Stimulated activated naive CD4-positive, alpha-beta T cell (primary cell): ENCODE measurements at places on chromosomes 2 and 18.

GRCh38 chr2:241071677-241072111 is 30.4 kb downstream of the MTERF4 start:
- DNase-seq = no peak

GRCh38 chr2:128641421-128642080 is 322.9 kb upstream of the HS6ST1 start:
- no peak for DNase-seq

- no peak for DNase-seq
Observed at GRCh38 chr2:9033385-9034168, 30.1 kb upstream of the MBOAT2 start.

- DNase-seq = no peak
Observed at GRCh38 chr2:20465716-20466394, 19.0 kb downstream of the RHOB start.

DNA sequence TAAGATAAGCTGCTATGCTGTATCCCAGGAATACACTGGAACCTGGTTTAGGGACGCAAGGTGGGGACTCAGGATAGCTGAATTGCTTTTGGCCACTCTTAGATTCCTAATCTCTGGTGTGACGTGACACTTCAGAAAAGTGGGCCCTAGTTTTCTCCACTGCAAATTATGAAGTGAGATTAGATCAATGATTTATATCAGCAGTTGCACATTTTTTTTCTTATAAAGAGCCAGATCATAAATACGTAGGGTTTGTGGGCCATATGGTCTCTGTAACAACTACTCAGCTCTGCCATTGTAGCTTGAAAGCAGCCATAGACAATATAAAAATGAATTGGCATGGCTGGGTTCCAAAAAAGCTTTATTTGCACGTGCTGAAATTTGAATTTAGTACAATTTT is 85.4 kb upstream of the CPO start:
- no peak for DNase-seq

DNA sequence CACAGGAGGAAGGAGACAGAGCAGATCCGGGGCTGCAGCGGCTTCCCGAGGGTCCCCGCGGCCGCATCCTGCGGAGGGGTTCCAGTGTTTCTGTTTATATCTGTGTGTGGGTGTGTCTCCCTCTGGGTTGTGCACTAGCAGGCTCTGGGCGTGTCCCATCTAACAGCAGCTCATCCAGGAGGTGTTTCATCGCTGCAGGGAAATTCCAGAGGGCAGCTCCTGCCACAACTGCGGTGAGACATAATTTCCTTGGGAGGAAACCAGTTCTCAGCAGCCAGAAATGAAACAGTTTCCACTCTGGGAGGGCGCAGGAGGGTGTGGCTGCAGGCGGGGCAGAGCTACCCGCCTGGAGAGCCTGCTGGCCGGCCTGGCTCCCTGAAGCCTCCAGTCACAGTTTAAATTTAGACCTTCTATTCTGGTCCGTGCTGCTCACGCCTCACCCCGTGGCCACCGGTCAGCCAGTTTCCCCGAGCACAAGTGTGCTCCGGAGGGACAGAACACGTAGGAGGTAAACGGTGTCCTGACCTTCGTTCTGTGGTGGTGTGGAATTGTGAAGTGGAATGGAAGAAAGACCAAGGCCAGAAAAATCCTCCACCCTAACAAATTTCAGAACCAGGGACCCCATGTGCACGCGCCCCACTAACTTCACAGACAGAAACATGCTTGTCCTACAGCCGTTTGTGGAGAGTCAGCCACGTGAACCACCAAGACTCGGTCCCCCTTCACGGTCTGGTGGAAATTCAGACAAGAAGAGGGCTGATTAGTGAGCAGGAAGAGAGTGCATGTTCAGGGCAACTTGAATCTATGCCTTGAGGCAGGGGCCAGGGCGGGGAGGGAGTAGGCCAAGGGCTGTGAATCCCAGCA is 50.2 kb downstream of the TEX44 start:
- DNase-seq = peak; percentile 50

GRCh38 chr2:203383038-203383437 is 54.8 kb downstream of the ABI2 start:
- DNase-seq = no peak

DNA sequence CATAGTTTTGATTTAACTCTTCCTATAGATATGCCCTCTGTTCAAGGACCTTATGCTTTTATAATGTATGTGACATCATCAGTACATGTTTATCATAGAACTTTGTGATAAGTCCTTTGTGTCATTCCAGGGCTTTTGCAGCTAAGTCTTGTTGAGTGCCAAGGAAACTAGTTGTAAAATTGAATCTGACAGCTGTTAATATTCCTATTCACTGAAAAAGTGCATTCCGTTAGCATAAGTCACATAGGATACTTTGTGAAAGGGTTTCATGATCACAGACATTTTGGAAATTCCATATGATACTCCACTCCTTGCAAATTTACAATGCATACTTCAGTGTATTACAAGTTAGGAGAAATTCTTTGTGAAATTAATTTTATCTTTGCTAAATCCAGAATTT is 503.4 kb downstream of the CCDC85A start:
- no peak for DNase-seq

- DNase-seq = no peak
Observed at GRCh38 chr2:51158251-51158650, 126.3 kb upstream of the NRXN1 start.

- no peak for DNase-seq
Observed at GRCh38 chr2:64847930-64848329, 141.3 kb upstream of the SLC1A4 start.

- no peak for DNase-seq
Observed at GRCh38 chr18:34787931-34788532, 77.9 kb downstream of the DTNA start.

DNA sequence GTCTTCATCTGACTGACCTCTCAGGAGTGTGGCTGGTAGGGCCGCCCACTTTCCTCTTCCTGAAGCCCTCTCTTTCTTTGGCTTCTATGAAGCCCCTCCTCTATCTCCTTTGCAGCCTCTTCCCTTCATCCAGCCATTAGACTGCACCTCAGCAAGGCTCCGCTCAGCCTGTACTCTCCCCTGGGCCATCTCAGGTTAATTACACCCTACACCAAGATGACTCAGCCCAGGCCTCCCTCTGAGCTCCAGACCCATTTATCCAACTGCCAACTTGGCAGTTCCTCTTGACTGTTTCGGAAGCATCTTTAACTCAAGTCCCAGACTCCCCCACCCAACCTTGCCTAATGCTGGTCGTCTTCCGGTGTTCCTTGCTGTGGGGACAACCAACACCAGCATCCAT is 5.8 kb upstream of the WNT6 start:
- no peak for DNase-seq

GRCh38 chr2:158755310-158756087 is 39.6 kb upstream of the DAPL1 start:
- DNase-seq = no peak

GRCh38 chr2:156663757-156664409 is 227.7 kb downstream of the GPD2 start:
- no peak for DNase-seq

GRCh38 chr2:137380610-137381009 is 583.7 kb upstream of the HNMT start:
- DNase-seq = no peak

- no peak for DNase-seq
Observed at GRCh38 chr2:180848393-180848792, 132.0 kb upstream of the UBE2E3 start.

DNA sequence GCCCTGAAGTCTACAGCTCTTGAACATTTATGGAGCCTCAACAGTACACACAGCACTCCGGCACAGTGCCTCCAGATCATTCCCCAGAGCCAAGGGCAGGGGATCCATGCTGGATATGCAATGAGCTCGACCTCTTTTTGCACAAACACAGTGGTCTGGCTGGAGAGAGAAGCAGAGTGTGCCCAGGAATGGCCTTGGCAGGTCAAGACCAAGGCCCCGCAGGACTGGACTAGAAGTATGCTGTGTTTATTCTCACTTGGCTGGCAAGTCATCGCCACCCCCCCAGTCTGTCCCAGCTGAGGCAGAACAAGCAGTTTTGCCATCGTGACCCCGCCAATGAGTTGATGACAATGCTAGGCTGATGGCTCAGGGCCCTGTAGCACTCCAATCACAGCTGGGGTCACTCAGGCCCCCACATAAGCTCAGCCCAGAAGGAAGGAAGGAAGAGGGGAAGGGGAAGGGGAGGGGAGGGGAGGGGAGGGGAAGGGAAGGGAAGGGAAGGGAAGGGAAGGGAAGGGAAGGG is 212.1 kb downstream of the TTC32 start:
- no peak for DNase-seq

DNA sequence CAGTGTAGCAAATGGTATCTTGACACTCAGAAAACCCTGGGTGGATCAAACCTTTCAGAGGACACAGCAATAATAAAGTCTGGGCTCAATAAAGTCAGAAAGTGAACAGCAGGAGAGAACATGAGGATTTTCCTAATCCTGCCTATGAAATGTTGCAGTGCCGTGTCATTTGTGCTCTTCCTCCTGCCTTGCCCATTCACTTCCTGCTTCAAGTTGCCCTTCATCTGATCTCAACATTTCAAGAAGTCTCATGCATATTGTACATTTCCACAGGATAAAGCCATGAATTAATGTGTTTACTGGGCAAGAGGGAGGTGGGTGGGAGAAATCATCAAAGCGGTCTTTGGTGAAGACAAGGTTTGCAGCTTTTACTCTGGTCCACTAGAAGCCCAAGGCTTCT is 51.1 kb upstream of the STPG4 start:
- DNase-seq = no peak

GRCh38 chr2:217168496-217168895 is 308.6 kb upstream of the TNP1 start:
- no peak for DNase-seq

- DNase-seq = no peak
Observed at GRCh38 chr2:224194161-224194560, 155.1 kb upstream of the SERPINE2 start.

DNA sequence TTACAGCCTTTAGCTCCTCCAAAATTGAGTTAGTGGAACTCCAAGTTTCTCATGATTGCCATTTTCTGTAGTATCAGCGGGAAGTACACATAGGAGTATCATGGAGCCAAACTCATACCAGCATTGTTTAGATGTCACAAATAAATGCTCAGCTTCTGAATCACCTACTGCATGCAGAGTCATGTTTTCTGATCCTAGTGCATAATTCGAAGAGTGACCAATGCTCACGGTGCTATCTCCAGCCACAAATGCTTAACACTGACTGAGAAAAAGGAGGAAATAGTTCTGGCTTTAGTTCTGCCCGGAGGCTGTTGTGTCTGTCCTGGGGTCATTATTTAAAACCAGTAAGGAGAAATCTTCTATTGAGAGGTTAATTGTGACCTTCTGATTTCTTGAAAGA is 45.4 kb upstream of the LRATD1 start:
- DNase-seq = no peak

DNA sequence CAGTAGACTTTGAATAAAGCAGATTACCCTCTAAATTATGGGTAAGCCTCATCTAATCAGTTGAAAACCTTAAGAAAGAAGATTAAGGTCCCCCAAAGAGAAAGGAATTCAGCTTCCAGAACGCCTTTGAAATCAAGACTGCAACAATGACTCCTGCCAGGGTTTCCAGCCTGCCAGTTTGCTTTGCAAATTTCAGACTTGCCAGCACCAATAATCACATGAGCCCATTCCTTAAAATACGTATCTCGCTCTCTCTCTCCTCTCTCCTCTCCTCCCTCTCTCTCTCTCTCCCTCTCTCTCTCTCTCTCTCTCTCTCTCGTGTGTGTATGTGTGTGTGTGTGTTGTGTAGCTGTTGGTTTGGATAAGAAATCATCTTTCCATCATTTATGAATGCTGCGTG is 184.2 kb downstream of the PDE1A start:
- no peak for DNase-seq

- no peak for DNase-seq
Observed at GRCh38 chr18:58645398-58645797, 16.5 kb upstream of the ALPK2 start.

DNA sequence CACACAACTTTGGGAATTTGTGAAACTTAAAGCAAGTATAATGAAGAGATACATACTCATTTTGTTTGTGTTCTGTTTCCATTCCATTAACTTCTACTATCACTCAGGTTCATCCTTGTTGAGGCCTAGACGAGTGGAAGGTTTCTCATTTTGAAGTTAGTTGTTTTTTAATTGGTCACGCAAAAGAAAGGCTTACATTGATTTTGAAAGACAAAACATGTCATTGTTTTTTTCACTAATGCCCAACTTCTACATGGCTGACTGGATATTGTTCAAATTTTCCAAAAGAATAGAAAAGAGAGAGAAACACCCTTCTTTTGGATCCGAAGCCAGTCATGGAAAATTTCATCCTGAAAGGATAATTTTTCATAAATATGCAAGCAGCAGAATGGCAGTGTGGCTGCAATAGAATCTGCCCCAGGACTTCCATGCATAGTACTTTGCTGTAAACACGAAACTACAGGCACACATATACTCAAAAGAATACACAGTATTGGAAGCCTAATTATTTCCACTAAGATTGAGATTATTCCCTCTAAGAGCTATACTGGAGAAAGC is 27.4 kb downstream of the PRKCE start:
- DNase-seq = no peak

DNA sequence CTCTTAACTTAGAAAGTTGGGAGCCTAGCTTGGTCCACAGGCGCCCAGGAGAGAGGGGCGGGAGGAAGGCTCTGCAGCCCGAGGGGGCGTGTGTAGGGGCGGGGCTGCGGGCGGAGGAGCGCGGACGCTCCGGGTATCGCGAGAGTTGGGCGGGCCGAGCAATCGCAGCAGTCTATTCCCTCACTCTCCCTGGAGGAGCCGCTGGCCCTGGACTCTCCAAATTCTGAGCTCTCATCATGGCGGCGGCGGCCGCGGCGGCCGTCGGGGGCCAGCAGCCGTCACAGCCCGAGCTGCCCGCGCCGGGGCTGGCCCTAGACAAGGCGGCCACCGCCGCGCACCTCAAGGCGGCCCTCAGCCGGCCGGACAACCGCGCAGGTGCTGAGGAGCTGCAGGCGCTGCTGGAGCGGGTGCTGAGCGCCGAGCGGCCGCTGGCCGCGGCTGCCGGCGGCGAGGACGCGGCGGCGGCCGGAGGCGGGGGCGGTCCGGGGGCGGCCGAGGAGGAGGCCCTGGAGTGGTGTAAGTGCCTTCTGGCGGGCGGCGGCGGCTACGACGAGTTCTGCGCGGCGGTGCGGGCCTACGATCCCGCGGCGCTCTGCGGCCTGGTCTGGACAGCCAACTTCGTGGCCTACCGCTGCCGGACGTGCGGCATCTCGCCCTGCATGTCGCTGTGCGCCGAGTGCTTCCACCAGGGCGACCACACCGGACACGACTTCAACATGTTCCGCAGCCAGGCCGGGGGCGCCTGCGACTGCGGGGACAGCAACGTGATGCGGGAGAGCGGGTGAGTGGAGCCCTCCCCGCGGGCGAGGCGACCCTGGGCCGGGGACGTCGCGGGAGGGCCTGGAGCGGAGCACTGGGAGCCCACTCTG is at the start of gene UBR3:
Gene UBR3, plus strand, starts transcription at position 183 of the 869 bp plus-strand sequence. Its CDS starts 54 bp downstream, at position 237.
- DNase-seq = peak; percentile 79

GRCh38 chr2:162013514-162014475 is 60.2 kb downstream of the DPP4 start:
- peak; percentile 59 for DNase-seq

GRCh38 chr2:171260471-171261424 is 100.1 kb upstream of the TLK1 start:
- no peak for DNase-seq

GRCh38 chr2:10410823-10411437 is 37.2 kb downstream of the ODC1 start:
- DNase-seq = no peak

GRCh38 chr18:56019908-56020307 is 431.9 kb upstream of the TCF4 start:
- DNase-seq = no peak
